ENCODE measurements at places on chromosomes 12 and 14. TPM values are rescaled to one million over a fixed set of nuclear protein-coding genes. Genes with fewer than 3 reads are reported as not detected.

The FGD6 gene
- total RNA-seq, result 0.54 TPM

The MYF5 gene
- total RNA-seq, result not detected

- no peak overlapping the region for H3K27ac ChIP-seq
- peaks cover 53% of the 10 kb centered on the region for H3K4me1 ChIP-seq
- no peak for DNase-seq
- H3K4me3 ChIP-seq, result no peak overlapping the region
Measured at GRCh38 chr14:68214431-68214830, 394.9 kb downstream of the RAD51B start.

DNA sequence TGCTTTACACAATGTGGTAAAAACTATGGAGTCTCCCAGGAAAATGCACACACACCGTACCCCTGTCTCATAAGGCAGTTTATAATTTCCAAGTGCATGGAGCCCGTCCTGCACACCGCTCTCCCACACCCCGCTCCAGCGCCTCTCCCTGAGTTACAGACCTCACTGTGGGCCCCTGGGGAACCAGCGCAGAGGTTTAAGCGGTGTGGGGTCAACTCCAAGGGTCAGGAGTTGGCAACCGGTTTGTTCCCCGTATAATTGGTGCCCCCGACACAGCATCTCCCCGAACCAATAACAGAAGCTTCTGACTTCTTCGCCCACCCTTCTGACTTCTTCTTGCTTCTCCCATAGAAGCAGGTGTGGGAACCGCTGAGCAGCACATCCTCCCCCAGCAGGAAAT, 58.4 kb upstream of the DDX11 start:
- H3K36me3 ChIP-seq, result no peaks in the 10 kb centered on the region
- DNase-seq, result no peak
- peaks cover 1% of the 10 kb centered on the region for H3K27me3 ChIP-seq
- H3K4me1 ChIP-seq, result no peaks in the 10 kb centered on the region
- no peak overlapping the region for H3K4me3 ChIP-seq

DNA sequence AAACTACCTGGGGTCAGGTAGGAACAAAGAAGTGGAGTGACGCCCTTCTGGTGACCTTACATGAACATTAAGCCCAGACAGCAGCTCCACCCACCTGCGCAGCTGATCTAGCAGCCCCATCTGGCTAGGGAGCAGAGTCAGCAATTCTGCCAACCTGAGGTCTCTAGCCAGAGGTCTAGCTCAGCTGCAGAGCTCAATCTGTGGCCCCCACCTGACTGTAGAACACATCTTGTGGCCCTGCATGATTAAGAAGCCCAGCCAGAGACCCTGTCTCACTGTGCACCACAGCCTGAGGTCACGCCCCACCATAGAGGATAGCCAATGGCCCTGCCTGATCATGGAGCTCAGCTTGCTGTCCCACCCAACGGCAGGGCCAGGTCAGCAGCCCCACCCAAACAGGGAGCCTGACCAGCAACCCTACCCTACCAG, 50.6 kb upstream of the HIGD1C start:
- H3K36me3 ChIP-seq, result no peaks in the 10 kb centered on the region
- H3K4me1 ChIP-seq, result no peaks in the 10 kb centered on the region
- H3K27ac ChIP-seq, result no peak overlapping the region

The ARHGAP9 gene
- total RNA-seq, result 125 TPM

- no peak overlapping the region for H3K4me3 ChIP-seq
- H3K4me1 ChIP-seq, result peaks cover 20% of the 10 kb centered on the region
- H3K27me3 ChIP-seq, result peaks cover 1% of the 10 kb centered on the region
Measured at GRCh38 chr12:126773491-126773890, 1493.5 kb upstream of the TMEM132C start.

The CATSPERB gene
- total RNA-seq, result 0.60 TPM

GRCh38 chr12:8698132-8698851, 501 bp downstream of the RIMKLB start:
- H3K27me3 ChIP-seq, result peaks cover 2% of the 10 kb centered on the region
- peak overlapping the region; percentile 90 for H3K27ac ChIP-seq
- peak; percentile 54 for DNase-seq
- no peaks in the 10 kb centered on the region for H3K36me3 ChIP-seq
- H3K4me3 ChIP-seq, result peak overlapping the region; percentile 88

DNA sequence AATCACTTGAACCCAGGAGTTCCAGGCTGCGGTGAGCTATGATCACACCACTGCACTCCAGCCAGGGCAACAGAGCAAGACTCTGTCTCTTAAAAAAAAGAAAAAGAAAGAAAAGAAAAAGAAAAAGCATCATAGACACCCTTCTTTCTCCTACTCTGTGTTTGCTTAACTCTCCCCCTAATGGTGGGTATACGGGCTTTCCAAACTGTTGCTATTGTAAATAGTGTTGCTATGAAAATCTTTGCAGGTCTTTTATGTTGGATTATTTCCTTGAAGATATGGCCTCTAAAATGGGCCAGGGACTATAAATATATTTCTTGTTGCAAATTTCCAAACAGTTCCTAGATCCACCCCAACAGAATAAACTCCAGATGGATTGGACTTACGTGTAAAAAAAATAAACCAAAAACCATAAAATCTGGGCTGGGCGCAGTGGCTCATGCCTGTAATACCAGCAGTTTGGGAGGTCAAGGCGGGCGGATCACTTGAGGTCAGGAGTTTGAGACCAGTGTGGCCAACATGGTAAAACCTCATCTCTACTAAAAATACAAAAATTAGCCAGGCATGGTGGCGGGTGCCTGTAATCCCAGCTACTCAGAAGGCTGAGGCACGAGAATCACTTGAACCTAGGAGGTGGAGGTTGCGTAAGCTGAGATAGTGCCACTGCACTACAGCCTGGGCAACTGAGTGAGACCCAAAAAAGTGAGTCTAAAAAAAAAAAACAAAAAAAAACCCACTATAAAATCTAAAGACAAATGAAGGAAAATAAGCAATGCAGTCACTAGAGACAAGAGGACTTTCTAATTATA, 25.9 kb downstream of the NFKBIA start:
- no peaks in the 10 kb centered on the region for H3K27me3 ChIP-seq
- no peaks in the 10 kb centered on the region for H3K36me3 ChIP-seq
- H3K4me3 ChIP-seq, result no peak overlapping the region
- DNase-seq, result no peak
- peaks cover 5% of the 10 kb centered on the region for H3K4me1 ChIP-seq
